NCI-H82 (cell line): ENCODE measurements at places on chromosomes 7 and 10.
A peak's percentile ranks its signal among the peaks of the same experiment; 100 is the strongest.

DNA sequence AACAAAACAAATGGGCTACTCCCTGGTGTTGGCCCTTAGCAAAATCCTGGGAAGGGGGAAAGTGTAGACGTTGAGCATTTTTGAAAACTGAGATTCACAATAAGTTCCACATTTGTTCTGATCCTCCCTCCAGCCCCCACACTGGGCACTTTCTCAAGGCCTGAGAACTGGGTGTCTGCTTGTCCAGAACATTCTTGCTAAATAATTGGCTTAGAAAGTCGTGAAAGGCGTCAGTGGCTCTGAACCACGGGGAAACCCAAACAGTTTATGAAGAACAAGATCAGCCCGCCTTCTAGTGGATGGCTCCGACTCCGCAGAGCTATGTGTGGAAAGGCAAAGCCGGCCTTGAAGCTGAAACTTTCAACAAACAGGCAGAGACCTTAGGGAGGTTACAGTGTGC lies 370.1 kb downstream of the PRPF18 start:
- DNase-seq, result no peak

DNA sequence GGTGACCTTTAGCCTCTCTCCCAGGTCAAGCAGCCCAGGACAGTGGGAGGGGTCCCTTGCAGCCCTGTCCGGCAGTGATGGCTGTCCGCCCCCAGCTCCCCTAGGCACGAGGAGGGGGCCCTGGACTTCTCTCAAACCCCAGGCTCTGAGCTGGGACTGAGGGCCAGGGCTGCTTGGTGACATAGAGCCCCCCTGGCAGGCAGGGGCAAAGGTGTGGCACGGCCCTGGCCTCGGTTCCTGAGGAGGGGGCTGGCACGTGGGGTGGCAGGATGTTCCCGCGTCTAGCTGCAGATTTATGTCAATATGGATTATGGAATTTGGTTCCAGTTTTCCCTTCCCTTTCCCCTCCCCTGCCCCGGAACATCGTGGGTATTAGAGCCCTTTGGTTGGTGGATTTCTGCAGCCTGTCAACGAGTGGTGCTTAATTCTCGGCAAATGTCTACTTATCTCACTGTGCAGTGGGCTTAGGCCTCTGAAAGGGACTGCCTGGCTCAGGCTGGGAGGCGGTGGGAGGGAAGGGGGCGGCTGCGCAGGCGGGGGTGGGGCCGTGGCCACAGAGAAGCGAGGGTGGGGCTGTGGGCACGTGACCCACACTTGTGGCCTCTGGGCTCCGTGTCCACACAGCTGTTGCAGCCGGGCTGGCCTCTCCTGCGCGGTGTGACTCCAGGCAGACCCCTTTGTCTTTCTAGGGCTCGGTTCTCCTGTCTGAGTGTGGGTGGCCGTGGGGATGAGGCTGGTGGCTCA lies 19.3 kb downstream of the UNCX start:
- DNase-seq, result peak; percentile 43

- DNase-seq, result no peak
These were observed 60.9 kb downstream of the TMEM130 start for GRCh38 chr7:98808751-98809460.

DNA sequence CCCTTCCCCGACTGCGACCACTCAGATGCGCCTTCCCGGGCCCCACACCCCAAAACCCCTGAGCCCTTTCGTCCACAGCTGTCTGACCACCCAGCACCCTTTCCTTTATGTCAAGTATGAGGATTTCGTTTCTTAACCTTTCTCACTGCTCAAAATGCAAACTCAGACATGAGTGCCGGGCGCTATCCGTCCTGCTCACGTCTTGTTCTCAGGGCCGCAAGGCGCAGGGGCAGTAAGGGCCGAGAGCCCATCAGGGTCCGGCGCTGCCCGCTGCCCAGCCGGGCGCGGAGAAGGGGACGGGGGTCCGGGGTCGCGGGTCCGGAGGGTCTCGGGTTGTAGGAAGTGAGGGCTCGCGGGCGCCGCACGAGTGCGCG lies 670 bp upstream of the RBM33 start:
- peak; percentile 32 for DNase-seq

DNA sequence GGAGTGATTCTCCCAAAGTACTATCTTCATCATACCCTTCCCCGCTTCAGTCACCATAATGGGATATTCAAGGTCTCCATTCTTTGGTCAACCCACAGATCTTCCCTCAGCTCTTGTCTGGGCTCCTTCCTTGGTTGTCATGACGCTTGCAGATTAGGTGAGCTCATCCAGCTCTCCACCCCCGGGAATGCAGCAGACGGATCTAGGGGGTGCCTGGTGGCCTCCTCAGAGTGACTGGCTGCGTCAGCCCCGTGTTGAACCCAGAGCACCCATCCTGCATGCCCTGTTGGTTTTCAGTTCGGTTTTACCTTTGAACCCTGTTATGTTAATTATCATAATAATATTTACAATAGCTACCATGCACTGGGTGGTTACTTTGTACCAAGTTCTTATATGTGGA lies 6.4 kb downstream of the NEURL1 start:
- peak; percentile 40 for DNase-seq

GRCh38 chr10:72260239-72260975 lies 13.3 kb upstream of the DDIT4 start:
- peak; percentile 92 for DNase-seq

GRCh38 chr7:39811161-39811614 lies 138.9 kb upstream of the CDK13 start:
- peak; percentile 79 for DNase-seq

- no peak for DNase-seq
These were observed 303.1 kb upstream of the FZD1 start for GRCh38 chr7:90961037-90961725.

- DNase-seq, result no peak
These were observed 123.4 kb upstream of the ZNF746 start for GRCh38 chr7:149620961-149621360.

DNA sequence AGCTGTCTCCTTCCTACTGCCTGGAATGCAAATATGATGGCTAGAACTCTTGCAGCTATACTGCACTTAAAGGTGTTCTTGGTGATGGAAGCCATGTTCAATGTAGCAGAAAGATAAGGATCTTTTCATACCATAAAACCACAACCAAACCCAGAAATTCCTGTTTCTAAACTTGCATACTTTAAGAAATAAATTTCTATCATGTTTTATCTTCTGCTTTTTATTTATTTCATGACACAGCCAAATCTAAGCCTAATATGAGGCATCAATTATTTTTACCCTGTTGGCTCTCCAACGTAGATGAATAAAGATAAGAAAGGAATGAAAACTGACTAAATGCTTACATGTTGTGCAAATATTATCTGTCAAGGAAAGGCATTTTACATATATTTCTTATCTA lies 224.1 kb downstream of the DOCK4 start:
- no peak for DNase-seq

GRCh38 chr7:42241424-42241823 lies 4.4 kb upstream of the GLI3 start:
- DNase-seq, result peak; percentile 38

DNA sequence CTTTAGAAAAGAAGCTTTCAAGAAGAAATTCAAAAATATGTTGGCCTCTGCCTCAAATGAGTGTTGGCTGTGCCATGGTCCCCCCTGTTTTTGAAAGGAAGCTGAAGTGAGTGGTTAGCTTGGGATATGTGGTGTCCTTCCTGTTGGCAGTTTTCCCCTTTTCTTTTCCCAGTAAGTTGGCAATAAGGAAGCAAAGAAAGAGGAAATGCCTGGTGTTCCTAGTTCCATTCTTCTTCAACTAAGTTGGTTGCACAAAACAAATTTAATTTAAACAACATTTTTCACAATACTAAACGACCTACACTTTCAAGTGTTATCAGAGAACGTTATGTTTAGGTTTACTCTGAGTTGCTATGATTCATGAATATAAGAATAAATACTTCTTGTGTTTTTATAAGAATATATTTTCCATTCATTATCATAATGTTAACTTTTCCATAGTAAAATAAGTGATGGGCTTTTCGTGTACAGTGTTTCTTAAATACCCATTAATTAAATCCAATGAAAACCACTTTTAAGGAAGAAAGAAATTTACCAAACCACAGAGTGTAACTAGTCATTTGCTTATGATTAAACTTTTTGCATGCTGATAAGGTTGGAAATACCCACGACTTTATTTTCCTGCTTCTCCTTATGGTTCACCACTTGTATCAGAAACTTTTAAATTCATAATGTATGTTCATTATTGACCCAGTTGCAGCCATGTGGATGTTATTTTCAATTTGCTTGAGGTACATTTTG lies 7.7 kb downstream of the HDAC9 start:
- no peak for DNase-seq

GRCh38 chr10:64115908-64116643 lies 594.9 kb downstream of the REEP3 start:
- peak; percentile 55 for DNase-seq

DNA sequence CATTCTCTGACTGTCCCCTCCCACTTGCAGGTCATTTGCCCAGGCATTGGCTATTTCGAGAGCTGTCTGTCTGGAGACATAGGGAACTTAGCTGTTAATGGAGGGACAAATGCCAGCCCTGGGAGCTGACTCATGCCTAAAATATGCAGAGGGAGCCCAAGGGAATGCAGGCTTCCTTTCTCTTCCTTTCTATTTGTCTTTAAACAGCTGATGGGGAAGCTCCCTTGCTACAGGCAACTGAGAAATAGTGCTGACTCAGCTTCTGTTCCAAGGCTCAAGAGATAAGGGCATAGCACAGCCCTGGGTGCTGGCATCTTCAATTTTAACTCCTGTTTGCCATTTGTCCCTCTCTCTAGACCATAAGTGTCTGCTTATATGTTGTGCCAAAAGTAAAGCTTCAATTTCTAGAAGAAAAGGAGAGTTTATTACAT lies 82.7 kb upstream of the C1GALT1 start:
- peak; percentile 26 for DNase-seq

DNA sequence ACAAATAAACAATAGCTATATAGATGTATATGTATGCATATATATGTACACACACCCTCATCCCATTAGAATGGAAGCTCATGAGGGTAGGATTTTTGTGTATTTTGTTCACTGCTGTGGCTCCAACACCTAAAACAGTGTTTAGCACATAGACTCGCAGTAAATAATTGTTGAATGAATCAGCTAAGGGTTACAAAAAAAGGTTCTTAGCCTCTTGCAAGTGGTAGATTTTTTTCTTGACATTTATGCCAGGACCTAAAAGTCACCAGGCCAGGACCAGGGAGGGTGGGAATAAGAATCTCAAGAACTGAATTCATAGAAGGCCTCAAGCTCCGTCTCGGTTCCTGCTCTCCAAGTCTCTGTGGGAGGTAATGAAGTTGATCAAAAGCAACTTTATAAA lies 82.5 kb upstream of the CAPZA2 start:
- no peak for DNase-seq

DNA sequence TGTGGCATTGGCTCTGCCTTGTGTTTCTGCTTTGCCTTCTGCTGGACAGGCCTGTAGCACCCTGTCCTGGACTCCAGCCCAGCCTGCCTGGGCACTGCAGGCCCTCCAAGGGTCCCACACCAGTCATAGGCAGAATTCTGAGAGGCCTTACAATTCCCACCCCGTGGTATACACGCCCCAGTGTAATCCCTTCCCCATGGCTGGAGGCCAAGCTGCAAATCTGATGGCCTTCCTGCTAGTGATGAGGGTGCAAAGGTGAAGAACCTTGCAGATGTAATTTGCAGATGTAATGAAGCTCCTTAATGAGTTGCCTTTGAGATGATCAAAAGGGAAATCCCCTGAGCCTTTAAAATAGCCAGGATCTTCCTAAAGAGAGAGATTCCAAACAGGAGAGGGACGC lies 325.1 kb upstream of the ZNF32 start:
- no peak for DNase-seq

DNA sequence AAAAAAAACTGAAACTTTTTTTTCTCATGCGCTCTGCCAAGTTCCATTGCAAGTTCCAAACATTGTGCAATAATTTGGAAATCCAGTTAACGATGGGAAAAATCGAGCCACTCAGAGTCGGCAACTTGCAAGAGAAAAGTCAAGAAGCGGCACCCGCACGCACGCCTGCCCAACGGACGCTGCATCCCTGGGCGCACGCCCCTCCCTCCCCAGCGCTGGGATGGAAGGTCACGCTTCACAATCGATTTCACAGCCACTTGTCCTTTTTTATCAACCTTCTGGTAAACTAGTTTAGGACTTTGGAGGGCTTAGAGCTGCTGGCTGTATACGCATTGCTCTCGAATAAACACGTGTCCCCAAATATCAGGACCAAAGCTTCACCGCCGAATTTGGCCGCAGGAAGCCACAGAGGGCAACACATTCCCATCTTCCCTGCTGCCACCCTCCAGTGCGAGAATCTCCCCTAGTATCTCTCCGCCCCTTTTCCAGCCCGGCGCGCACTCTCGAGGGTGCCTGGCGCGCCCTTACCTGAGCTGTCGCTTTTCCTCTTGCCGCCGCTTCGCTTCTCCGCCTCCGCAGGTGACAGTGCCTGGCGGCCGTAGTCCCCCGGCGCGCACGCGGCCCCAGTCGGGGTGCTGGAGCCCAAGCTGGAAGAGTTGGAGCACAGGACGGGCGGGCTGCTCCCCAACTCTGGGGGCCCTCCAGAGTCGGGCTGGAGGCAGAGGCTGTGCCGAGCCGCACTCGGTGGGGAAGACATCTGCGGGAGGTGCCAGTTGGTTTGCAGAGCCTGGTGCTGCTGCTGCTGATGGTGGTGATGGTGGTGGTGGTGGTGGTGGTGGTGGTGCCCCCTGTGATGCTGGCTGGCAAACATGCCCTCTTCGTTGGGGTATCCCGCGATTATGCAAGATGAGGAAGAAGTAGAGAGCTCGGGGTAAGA lies 857 bp downstream of the MEOX2 start:
- DNase-seq, result peak; percentile 47

DNA sequence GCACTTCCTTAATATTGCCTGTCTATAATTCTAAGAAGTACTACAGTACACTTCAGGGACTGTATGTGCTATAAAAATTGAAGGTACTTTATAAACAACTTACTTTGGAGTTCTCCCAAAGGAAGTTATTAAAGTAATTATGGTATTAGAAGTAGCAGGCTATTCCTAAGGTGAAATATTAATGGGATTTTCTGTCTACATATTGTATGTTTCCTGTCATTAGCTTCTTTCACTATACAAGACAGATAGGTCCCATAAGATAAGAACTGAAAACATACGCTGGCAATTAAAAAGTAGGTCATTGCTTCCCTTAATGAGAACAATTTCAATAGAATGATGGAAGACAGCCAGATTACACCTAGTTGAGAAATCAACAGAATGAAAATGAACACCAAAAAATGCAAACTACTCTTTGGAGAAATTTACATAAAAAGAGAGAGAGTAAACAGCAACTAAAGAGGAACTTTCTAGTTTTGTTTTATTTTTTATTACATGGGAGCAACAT lies 147.0 kb downstream of the HBP1 start:
- DNase-seq, result peak; percentile 11
